T-cell (primary cell): ENCODE measurements at places on chromosomes 4 and X. TPM values are rescaled to one million over a fixed set of nuclear protein-coding genes. Genes with fewer than 3 reads are reported as not detected.

Gene SPANXD
- not detected for total RNA-seq

- no peak for DNase-seq
Measured at GRCh38 chrX:140123446-140123845, 158.1 kb upstream of the CXorf66 start.

DNA sequence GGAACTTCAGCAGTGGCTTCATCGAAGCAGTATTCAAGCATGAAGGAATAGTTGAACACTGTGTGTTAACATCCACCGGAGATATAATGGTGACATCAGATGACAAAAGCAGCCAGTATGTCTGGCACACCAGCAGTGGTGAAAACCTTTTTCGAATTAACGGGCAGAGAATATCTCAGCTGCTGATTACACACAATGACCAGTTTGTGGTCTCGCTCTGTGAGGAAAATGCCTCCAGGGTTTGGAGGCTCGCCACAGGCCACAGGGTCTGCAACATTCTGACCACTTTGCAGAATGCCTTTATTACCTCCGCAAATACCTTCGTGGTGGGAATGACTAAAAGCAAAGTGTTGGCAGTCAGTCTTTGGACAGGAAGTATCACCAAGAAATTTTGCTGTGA, 201.5 kb downstream of the NWD2 start:
- DNase-seq, result no peak

- peak; percentile 12 for DNase-seq
Measured at GRCh38 chrX:107537815-107538214, 88.4 kb downstream of the FRMPD3 start.

Gene RHOXF1
- total RNA-seq, result 0.85 TPM

GRCh38 chr4:42391355-42391664, 6.0 kb upstream of the SHISA3 start:
- no peak for DNase-seq

Gene CTBP1
- total RNA-seq, result 232 TPM

- DNase-seq, result no peak
Measured at GRCh38 chrX:44280116-44280515, 63.4 kb downstream of the EFHC2 start.

- DNase-seq, result no peak
Measured at GRCh38 chr4:89724716-89725115, 112.2 kb downstream of the SNCA start.

DNA sequence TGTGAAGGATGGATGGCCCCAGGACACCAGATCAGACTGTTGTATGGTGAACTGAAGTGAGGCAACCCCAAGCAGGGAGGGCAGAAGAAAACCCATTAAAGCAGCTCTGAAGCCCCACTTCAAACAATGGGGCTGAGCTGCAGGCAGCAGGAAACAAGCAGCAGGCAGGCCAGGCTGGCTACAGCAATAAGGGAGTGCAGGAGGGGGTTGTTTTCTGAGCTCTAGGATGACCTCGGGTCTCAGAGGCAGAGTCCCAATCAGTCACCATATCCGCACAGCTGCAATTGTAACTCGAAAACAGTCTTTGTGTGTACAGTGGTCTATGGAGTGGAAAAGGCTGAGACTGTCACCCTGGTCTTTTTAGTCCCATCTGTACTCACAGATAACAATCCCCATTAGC, 90.4 kb downstream of the COL4A6 start:
- DNase-seq, result no peak

Gene GAGE10
- not detected for total RNA-seq

Gene MAGEA9B
- total RNA-seq, result not detected
